Left ventricle myocardium inferior (tissue), 1 donor: ENCODE measurements at places on chromosomes 6 and 20.

DNA sequence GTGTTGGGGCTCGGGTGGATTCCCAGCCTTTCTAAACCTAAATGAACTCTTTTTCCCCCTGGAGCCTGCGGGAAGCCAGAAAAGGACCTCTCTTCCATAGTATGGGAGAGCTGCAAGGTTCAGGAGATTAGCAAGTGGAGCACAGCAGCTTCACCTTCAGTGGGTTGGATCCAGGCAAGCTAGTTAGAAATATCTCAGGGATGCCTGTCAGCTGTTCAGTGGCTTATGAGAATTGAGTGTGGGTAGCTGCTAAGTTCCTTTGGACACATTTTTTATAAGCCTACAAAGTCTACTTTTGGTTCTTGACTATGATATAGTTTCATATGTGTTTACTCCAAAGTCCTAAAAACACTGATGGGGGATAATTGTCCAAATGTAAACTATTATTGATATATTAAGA, 642.1 kb downstream of the EPM2A start:
- no peaks in the 10 kb centered on the region for H3K4me1 ChIP-seq
- DNase-seq, result no peak
- H3K36me3 ChIP-seq, result no peaks in the 10 kb centered on the region
- H3K27me3 ChIP-seq, result no peaks in the 10 kb centered on the region
- H3K27ac ChIP-seq, result no peak overlapping the region
- no peak overlapping the region for H3K4me3 ChIP-seq

DNA sequence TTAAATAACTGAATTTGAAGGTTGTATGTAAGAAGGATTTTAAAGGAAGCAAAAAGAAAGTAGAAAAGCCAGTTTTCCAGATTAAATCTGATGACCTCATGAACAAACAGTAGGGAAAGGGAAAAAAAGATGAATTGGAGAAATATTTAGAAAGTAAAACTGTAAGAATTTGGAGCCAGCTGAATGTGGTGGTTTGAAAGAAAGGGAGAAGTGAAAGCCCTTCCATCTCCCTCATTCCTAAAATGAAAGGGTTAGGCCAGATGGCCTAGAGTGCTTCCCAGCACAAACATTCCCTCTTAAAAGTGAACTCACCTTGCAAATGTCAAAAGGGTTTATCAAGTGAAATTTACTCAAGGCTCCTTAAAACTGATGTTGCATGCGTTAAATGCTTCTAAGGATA, 139.3 kb upstream of the COL21A1 start:
- H3K36me3 ChIP-seq, result no peaks in the 10 kb centered on the region
- H3K27ac ChIP-seq, result no peak overlapping the region
- H3K4me1 ChIP-seq, result peaks cover 21% of the 10 kb centered on the region
- no peak for DNase-seq

DNA sequence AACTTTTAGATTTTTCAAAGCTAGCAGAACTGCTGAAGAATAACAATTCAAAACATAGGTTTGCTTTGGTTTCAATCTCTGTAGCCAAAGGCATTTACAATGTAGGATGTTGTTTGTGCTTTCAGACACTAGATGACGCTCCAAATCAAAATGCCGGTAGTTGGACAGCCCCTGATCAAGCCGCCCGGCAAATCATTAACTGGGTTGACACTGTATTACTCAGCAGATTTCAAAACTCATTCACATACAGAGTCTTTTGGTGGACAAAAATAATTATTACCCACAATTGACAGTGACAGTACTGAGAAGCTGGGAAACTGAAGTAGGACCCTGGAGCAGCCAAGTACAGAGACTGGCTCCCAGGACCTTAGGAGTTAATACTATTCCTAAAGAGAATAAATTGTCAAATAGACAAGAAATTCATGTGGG, 21.3 kb upstream of the HFE start:
- H3K4me1 ChIP-seq, result peaks cover 1% of the 10 kb centered on the region
- H3K4me3 ChIP-seq, result no peak overlapping the region
- no peak for DNase-seq
- H3K27ac ChIP-seq, result no peak overlapping the region
- H3K36me3 ChIP-seq, result no peaks in the 10 kb centered on the region

DNA sequence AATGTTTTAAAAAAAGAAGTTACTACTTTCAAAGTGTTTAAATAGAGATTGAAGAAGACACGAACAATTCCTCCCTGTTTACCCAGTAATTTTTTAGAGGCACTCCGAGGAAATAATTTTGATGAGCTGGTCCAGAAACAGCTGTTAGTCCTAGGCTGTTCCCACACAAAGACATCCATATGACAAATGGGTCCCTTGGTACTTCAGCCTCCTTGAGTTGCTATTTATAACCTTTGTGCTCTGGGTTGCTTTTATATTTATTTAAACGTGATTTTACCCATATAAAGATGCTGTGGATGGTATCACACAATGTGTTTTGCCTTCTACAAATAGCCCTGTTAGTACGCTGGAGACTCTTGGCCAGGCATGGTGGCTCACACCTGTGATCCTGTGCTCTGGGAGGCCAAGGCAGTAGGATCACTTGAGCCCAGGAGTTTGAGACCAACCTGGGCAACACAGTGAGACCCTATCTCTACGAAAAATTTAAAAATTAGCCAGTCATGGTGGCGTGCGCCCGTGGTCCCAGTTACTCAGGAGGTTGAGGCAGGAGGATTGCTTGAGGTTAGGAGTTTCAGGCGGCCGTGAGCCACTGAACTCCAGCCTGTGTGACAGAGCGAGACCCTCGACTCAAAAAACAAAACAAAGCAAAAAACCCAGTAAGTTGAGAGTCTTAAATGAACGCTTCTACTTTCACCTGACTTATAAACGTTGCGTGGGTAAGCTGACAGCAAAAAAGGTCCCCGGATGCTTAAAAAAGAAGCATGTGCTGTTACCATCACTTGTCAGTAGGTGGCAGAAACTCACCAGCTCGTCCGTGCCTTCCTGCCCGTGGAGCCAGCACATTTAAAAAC, 56.9 kb upstream of the ARMH2 start:
- H3K4me3 ChIP-seq, result no peak overlapping the region
- peak; percentile 19 for DNase-seq
- H3K27me3 ChIP-seq, result no peaks in the 10 kb centered on the region

GRCh38 chr6:111565326-111566221, 40.1 kb downstream of the TRAF3IP2 start:
- peaks cover 34% of the 10 kb centered on the region for H3K36me3 ChIP-seq
- DNase-seq, result no peak
- peak overlapping the region; percentile 78 for H3K27ac ChIP-seq

DNA sequence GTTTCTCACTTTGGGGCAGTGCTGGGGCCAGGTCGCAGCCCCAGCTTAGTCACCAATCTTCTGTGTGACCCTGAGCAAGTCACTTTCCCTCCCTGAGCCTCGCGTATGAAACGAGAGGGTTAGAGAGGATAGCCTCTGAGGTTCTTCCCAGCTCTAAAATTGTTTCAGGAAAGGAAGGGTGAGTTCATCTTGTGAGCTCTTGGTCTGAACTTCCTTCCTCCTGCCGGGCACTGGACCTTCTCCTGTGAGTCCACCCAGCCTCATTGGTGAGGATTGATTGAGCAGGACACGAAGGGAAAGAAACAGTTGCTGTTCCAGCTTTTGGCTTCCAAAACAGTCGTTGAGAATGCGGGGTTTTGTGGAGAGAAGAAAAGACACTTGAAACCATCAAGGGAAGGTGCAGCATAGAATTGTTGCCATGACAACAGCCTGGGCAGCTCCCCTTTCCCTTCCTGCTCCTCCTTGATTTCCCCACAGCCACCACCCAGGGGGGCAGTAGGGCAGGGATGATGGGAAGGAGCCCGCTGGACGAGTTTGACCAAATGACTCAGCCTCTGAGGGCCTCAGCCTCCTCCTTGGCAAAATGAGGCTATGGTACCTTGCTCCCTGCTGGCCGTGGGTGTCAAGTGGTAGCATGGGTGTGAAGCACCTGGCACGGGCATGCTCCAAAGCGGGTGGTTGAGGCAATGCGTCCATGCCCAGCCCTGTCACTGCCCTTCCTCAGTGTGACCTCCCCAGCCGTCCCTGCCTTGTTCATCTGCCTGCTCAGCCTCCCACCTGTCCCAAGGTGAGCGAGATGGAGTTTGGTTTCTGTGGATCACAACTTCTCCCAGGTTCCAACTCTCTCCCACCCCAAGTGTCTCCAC, 107.8 kb downstream of the CDC5L start:
- no peaks in the 10 kb centered on the region for H3K36me3 ChIP-seq
- H3K27me3 ChIP-seq, result peaks cover 22% of the 10 kb centered on the region
- H3K27ac ChIP-seq, result no peak overlapping the region
- H3K4me3 ChIP-seq, result no peak overlapping the region
- no peak for DNase-seq

- no peaks in the 10 kb centered on the region for H3K4me1 ChIP-seq
- H3K36me3 ChIP-seq, result no peaks in the 10 kb centered on the region
- H3K27ac ChIP-seq, result no peak overlapping the region
- no peak overlapping the region for H3K4me3 ChIP-seq
Observed at GRCh38 chr6:129818251-129818650, 42.9 kb downstream of the TMEM244 start.

- peaks cover 7% of the 10 kb centered on the region for H3K4me1 ChIP-seq
- no peaks in the 10 kb centered on the region for H3K36me3 ChIP-seq
- no peak overlapping the region for H3K4me3 ChIP-seq
- peak overlapping the region; percentile 47 for H3K27ac ChIP-seq
Observed at GRCh38 chr6:19153270-19153980, 683.7 kb upstream of the ID4 start.

DNA sequence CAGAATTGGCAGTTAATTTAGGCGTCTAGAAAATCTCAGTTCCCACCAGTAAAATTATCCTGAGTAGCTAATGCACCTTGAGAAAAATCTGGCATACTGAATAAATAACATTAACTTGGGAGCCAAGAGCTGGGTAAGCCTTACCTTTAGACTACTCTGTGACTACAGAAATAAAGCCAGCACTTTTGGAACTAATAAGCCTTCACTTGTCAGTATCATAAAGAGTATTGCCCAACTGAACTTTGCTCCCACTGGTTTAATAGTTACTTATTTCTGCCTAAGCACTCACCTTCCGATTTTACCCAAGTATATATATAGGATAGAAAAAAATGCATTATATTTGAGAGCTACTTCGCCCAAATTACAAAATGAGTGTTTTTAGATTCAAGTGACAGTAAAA, 10.7 kb downstream of the FAM8A1 start:
- peaks cover 1% of the 10 kb centered on the region for H3K4me1 ChIP-seq
- DNase-seq, result no peak
- no peaks in the 10 kb centered on the region for H3K27me3 ChIP-seq
- H3K27ac ChIP-seq, result no peak overlapping the region

GRCh38 chr20:51826372-51826771, 24.1 kb upstream of the SALL4 start:
- H3K4me1 ChIP-seq, result no peaks in the 10 kb centered on the region
- H3K4me3 ChIP-seq, result no peak overlapping the region
- no peak overlapping the region for H3K27ac ChIP-seq
- H3K36me3 ChIP-seq, result no peaks in the 10 kb centered on the region
